ENCODE measurements at places on chromosomes 1 and 21. TPM values are rescaled to one million over a fixed set of nuclear protein-coding genes. Genes with fewer than 3 reads are reported as not detected.

The PGBD5 gene
- 0.10 TPM for total RNA-seq

The NIBAN1 gene
- total RNA-seq, result 9.9 TPM

The TRIM62 gene
- 5.6 TPM for total RNA-seq

The COPA gene
- total RNA-seq, result 140 TPM

The LYPD8 gene
- total RNA-seq, result 1.4 TPM

The AK4 gene
- total RNA-seq, result 59.9 TPM

The FOXJ3 gene
- 25.9 TPM for total RNA-seq

The GBP7 gene
- total RNA-seq, result not detected

The KCNA2 gene
- 0.48 TPM for total RNA-seq

The LCE6A gene
- not detected for total RNA-seq

All from RPMI7951 (cell line).